Putamen (tissue), 1 donor: ENCODE measurements at places on chromosomes 12 and 14.

GRCh38 chr12:129067491-129067890, 214.2 kb downstream of the GLT1D1 start:
- no peak for DNase-seq

GRCh38 chr12:74849801-74850200, 312.2 kb downstream of the ATXN7L3B start:
- DNase-seq, result no peak

DNA sequence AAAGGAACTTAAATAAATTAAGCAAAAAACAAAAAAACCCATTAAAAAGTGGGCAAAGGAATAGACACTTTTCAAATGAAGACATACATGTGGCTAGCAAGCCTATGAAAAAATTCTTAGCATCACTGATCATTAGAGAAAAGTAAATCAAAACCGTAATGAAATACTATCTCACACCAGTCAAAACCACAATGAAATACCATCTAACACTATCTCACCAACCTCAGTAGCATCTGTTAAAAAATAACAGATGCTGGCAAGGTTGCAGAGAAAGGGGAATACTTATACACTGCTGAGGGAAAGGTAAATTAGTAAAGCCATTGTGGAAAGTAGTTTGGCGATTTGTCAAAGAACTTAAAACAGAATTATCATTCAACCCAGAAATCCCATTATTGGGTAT, 381.1 kb downstream of the FLRT2 start:
- DNase-seq, result no peak

DNA sequence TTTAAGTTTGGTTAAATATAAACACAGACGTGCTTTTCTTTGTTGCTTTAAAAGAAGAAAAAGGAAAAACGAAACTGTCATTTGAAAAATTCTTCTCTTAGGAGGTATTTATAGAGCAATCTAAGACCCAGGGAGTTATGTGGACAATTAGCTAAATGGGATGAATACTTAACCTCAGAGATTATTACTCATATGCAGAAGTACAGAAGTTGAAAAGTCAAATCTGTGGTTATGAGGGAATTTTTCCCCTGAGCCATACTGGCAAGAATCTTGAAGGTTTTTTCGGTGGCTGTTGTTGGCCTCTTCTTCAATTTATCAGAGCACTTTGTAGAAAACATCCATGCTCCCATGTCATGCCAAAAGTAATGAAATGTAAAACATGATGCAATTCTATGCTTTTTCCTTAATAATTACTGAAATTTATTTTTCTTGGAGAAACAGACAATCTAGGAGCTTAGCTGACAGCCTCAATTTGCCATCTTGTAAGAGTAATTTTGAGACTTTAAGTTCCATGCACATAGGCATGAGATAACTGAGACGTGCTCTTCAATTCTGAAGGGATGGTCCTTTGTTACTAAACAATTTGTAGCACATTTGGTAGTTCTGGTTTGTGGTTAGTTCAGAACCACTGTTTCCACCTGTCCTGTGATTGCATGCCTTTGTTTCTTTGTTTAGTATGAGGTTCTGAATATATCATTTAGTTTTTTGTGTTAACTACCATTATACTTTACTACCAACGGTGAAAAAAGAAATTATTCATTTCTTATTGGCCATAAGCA, 126.6 kb downstream of the BCAT1 start:
- DNase-seq, result no peak

DNA sequence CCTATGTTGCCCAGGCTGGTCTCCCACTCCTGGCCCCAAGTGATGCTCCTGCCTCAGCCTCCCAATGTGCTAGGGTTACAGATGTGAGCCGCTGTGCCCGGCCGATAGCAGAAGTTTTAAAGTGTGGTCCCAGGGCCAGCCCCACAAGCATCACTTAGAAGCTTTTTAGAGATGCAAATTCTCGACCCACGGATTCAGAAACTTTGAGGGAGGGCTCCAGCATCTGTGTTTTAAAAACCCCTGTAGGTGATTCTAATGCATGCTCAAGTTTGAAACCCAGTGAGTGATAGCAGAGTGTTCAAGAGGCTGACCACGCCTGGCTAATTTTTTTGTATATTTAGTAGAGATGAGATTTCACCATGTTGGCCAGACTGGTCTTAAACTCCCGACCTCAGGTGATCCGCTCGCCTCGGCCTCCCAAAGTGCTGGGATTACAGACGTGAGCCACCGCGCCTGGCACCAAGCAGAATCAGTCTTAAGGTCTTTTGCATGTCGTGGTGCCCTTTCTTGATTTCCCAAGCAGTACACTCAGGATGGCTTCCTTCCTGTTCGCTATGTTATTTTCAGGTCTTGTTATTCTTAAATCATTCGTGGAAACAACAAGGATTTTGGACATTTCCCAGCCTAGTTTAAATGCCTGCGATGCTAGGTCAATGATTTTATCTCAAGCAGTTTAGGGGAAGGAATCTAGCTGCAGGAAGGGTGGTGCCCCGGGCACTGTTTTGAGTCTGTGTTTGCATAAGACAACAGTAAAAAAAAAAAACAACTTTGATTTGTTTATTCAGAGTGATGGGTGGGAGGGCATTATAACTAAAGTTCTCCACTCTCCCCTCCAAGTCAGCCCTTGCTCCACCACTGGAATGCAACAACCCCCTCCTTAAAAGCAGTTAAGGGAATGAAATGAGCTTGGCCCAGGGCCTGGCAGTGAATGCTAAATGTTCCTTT, 9.2 kb upstream of the RILPL2 start:
- DNase-seq, result no peak

DNA sequence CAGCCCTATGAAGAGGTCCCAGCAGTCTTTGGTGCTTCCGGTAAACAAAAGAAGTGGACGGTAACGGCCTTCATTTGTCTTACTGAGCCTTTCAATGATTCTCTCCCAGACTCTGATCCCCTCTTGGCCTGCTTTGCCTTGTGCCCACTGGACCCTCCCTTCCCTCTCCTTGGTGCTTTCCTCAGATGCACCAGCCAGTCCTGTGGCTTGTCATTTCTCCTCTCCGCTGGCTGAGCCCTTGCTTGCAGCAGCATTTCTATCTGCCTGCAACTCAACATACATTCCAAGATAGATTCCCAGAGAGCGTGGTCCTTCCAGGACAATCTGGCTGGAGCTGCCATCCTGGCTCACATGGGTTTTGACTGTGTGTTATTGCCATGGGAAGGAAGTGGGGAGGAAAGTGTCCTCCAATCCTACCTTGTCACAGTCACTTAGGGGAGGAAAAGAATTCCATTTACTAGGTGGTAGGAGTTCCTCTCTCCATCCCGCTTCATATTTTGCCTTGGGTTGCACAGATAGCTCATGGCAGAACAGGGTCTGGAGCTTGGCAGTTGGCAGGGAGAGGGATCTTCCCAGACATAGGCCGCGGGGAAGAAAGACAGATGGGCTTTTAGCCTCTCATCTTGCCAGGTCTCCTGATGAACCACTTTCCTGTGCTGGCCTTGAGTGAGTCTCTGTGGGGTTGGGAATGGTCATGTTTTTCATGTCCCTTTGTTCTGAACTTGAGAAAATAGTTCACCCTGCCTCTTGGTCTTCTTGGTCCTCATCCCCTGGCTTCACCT, 92.8 kb upstream of the KCNA1 start:
- no peak for DNase-seq

GRCh38 chr14:89621009-89621421, 204.0 kb upstream of the FOXN3 start:
- no peak for DNase-seq

GRCh38 chr12:45205165-45205825, 10.6 kb upstream of the ANO6 start:
- no peak for DNase-seq

- DNase-seq, result no peak
Observed at GRCh38 chr12:103707446-103707845, 120.4 kb downstream of the STAB2 start.

DNA sequence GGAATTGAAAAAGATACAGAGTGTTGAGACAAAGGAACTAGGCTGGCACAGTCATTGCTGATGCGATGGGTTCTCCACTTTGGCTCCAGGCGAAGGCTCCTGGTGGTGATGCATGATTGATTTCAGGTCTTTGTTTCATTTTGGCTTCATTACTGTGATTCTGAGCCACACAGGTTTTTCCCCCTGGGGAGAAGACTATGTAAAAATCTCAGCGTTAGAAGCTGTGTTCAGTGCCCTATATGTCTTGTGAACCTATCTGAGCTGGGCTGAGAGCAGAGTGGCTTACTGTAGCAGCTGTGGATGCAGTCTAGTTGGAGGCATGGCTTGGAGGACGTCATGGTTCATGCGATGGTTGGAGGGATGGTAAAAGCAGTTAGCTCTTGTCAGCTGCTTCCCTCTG, 54.0 kb downstream of the GPATCH2L start:
- DNase-seq, result no peak

GRCh38 chr12:66159123-66159522, 10.7 kb downstream of the TMBIM4 start:
- no peak for DNase-seq

GRCh38 chr14:48582938-48583337, 907.5 kb upstream of the MDGA2 start:
- DNase-seq, result no peak

DNA sequence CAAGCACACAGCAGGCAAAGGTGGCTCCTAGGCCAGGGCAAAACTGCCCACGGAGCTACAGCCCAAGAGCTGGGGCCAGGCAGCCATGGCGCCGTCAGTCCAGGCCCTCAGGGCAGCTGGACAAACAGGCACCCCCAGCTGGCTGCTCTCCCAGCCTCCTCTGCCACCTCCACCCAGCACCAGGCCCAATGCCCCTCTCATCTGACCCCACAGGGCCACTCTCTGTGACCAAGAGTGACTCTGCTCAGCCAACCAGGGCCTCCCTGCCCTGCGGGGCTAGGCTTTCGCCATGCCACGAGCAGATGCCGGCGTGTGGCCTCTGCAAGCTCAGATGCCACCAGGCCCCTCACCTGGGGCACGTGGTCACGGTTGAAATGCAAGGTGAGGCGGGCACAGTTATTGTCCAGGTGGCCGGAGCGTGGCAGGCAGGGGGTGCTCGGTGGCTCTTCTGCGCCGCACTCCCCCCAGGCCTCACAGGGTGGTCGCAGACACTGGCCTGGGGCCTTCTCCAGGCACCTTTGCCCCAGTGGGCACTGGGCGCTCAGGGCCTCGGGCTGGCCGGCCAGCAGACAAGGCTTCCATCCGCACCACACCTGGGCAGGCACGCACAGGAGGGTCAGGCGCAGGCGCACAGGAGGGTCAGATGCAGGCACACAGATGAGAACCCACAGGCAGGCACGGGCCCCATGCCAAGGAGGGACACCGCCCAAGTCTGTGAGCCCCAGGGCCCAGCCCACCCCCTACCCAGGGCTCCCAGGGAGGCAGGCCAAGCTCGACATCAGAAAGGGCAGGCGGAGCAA, 23.0 kb downstream of the JAG2 start:
- no peak for DNase-seq

- no peak for DNase-seq
Observed at GRCh38 chr14:76514213-76514998, 138.5 kb downstream of the ESRRB start.

GRCh38 chr14:60114881-60115280, 23.2 kb downstream of the PCNX4 start:
- no peak for DNase-seq

GRCh38 chr12:823028-823698, 70.8 kb downstream of the WNK1 start:
- no peak for DNase-seq

- no peak for DNase-seq
Observed at GRCh38 chr12:4610481-4610880, 38.4 kb downstream of the AKAP3 start.

DNA sequence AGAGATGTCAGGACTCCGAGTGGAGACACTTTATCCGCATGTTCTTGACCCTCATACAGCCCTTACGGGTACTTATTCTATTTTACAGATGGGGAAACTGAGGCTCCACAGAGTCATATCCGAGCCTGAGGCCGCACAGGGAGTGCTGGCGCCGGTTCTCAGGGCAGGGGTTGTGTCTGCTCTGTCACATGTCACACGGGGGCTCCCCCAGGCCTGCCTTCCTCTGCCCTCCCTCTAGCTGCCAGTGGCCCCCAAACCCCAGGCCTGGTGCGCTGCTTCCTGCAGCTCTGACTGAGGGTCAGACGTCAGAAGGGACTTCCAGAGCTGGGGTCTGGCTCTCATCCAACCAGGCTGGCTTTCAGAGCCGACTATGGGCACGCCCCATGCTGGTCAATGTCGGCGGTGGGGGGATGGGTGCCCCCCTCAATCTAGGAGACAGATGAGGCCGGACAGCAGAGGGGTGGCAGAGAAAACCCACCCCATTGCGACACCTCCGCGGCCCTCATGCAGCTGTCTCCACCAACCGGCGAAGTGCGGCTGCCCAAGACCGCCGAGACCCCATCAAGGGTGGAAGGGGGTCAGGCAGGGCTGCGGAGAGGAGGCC, 811 bp upstream of the INF2 start:
- DNase-seq, result no peak
